ENCODE measurements at places on chromosomes 6 and 20.
A peak's percentile ranks its signal among the peaks of the same experiment; 100 is the strongest.

DNA sequence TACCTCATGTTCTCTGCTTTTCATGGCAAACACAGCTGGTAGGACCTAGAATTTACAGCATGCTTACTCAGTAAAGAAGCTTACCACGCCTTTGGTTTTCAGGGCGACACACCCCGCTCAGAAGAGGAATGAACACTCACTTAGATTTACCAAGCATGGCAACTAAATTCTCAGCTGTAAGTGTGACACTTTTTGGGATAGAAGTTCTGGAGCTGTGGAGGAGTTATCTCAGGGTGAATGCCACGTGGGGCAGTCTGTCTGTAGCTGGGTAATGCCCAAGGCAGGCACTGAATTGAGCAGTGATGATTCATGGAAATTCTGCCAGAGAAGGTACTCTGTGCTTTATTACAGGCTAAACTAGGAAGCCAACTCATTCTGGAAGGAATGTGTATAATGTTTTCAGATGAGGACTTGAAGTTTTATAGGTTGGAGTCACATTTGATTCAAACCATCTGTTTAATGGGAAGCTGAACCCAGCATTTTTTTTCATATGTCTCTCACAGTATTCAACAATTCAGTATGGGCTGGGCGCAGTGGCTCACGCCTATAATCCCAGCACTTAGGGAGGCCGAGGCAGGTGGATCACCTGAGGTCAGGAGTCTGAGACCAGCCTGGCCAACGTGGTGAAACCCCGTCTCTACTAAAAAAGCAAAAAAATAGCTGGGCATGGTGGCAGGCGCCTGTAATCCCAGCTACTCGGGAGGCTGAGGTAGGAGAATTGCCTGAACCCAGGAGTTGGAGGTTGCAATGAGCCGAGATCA is 3.5 kb upstream of the PRIM2 start:
- H3K27me3 ChIP-seq, result no peaks in the 10 kb centered on the region
- no peaks in the 10 kb centered on the region for H3K36me3 ChIP-seq
- no peak overlapping the region for H3K27ac ChIP-seq

GRCh38 chr6:107543088-107543487 is 53.2 kb downstream of the SOBP start:
- H3K27ac ChIP-seq, result no peak overlapping the region
- H3K36me3 ChIP-seq, result no peaks in the 10 kb centered on the region
- H3K4me1 ChIP-seq, result no peaks in the 10 kb centered on the region
- no peak for DNase-seq

DNA sequence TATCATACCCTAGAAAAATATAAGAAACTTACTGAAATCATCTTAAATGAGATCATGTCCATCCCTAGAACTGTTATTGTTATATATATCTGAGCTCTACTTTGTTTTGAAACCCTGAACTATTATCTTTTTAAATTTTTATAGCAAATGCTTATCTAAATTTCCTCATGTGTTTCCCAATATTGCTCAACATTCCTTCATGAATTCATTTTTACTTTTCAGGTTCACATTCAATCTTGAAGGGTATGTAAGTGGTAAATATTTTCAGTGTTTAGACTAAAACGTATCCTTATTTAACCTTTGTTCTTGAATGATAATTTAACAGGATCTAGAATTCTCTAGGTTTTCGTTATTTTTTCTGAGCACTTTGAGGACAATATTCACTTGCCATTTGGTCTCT is 23.9 kb downstream of the PDE7B start:
- H3K27ac ChIP-seq, result no peak overlapping the region
- H3K4me1 ChIP-seq, result peaks cover 17% of the 10 kb centered on the region
- DNase-seq, result no peak
- H3K27me3 ChIP-seq, result no peaks in the 10 kb centered on the region

GRCh38 chr6:94099072-94099471 is 679.7 kb upstream of the EPHA7 start:
- no peak overlapping the region for H3K4me3 ChIP-seq
- no peak overlapping the region for H3K27ac ChIP-seq
- H3K36me3 ChIP-seq, result no peaks in the 10 kb centered on the region

DNA sequence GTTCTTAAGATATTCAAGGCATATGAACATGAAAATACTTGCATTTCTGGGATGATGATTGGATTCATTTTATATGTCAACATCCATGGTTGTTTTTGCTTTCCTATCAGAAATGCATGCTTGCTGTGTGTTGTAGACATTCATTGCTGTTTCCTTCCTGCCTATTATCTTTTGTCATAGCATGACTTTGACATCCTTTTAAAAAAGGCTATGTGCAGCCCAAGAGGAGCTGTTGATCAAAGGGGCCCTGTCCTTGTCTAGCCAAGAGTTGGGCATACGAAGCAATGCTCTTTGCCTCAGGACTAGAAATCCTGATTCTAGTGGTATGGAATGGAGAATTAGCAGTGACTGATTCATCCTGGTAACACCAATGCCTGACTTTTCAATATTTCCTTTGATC is 143.1 kb downstream of the RNF144B start:
- no peaks in the 10 kb centered on the region for H3K27me3 ChIP-seq
- DNase-seq, result no peak
- H3K36me3 ChIP-seq, result no peaks in the 10 kb centered on the region
- H3K4me1 ChIP-seq, result no peaks in the 10 kb centered on the region
- no peak overlapping the region for H3K27ac ChIP-seq

- H3K4me3 ChIP-seq, result no peak overlapping the region
- H3K36me3 ChIP-seq, result no peaks in the 10 kb centered on the region
- no peaks in the 10 kb centered on the region for H3K4me1 ChIP-seq
- DNase-seq, result no peak
- H3K27me3 ChIP-seq, result no peaks in the 10 kb centered on the region
Measured at GRCh38 chr20:60255866-60256265, 297.6 kb downstream of the CDH26 start.

DNA sequence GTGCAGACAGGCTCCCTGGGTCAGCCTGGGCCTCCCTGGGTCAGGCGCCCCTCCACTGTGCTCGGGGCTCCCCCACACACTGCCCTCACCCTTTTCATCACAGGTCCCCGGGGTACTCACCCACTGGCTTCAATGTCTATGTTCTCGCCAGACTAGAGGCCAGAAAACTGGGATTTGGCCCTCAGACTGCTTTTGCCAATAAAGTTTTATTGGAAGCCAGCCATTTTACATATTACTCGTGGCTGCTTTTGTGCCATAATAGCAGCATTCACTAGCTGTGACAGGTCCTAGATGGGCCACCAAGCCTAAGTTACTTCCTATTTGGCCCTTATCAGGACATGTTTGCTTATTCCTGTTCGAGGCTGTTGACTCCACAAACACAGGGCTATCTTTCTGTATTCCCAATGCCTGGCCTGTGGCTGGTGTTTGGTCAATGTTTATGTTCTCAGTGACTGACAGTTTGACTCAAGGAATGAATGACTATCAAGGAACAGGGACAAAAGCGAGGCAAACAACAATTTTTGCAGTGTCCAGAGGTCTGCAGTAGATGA is 525.1 kb upstream of the AGPAT4 start:
- no peaks in the 10 kb centered on the region for H3K4me1 ChIP-seq
- no peaks in the 10 kb centered on the region for H3K36me3 ChIP-seq
- no peak for DNase-seq
- no peak overlapping the region for H3K4me3 ChIP-seq
- H3K27me3 ChIP-seq, result no peaks in the 10 kb centered on the region
- H3K27ac ChIP-seq, result no peak overlapping the region

DNA sequence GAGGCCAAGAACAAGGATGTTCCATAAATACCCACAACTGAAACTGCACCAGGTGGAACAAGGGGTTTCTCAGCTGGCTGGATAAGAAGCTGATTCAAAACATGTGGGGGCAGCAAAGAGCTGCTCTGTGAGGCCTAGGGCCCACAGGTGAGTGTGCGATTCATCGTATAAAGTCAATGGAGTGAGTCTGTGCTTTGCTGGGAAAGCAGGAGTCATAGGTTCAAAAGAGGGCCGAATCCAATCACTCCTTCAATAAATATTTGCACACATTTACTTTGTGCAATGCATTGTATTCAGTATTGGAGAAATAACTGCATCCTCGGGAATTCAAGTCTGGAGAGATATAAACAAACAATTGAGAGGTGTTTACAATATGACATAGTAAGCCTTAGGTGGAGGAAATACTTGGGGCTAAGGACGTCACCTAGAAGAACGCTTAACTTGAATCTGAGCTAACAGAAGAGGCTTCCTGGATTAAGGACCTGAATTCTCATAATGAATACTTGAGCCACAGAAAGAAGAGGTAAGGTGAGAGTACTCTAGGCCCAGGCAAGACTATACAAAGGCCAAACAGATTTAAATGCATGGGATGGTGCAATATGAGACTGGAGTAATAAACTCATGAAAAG is 83.7 kb upstream of the TMEM30A start:
- H3K27ac ChIP-seq, result no peak overlapping the region
- H3K4me3 ChIP-seq, result no peak overlapping the region
- H3K27me3 ChIP-seq, result no peaks in the 10 kb centered on the region
- H3K4me1 ChIP-seq, result no peaks in the 10 kb centered on the region
- no peaks in the 10 kb centered on the region for H3K36me3 ChIP-seq
- DNase-seq, result no peak

DNA sequence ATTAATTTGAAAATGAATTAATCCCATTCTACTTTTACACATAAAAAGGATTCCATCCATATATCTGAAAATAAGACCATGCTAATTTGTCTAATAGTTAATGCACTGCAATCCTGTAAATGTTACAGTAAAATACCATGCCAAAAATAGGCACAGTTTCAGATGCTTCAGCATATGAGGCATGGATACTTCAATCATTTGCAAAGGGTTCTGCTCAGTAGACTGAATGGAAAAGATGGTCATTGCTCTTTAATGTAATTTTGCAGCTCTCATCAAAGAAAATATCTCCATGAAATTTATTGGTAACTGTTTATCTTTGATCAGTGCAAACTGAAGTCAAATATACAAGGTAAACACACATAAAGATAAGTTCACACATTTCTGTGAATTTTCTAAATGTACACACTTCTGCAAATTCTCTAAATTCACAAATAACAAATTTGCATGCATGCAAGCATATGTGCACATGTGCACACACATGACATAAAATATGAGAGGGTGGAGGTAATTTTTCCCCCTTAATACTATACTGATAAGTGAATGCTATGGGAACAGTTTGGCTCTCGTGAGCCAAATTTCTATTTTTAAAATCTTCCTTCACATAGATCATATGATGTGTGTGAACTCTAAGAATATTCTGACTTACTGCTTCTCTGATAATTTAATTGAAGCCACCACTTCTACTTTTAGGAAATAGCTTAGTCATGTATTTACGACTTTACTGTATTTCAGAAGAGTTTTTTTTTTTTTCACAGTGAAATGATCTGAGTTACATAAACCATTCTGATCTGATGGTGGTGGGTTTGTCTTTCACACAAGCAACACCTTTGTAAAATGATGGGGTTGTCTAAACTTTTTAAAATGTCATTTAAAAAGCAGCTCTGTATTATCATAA is 996.8 kb upstream of the CITED2 start:
- H3K27ac ChIP-seq, result no peak overlapping the region
- no peak for DNase-seq
- no peaks in the 10 kb centered on the region for H3K36me3 ChIP-seq
- no peaks in the 10 kb centered on the region for H3K4me1 ChIP-seq
- H3K27me3 ChIP-seq, result no peaks in the 10 kb centered on the region

GRCh38 chr6:87029711-87030314 is 65.1 kb downstream of the CGA start:
- H3K4me3 ChIP-seq, result no peak overlapping the region
- H3K27me3 ChIP-seq, result no peaks in the 10 kb centered on the region
- H3K27ac ChIP-seq, result no peak overlapping the region
- no peaks in the 10 kb centered on the region for H3K4me1 ChIP-seq
- H3K36me3 ChIP-seq, result no peaks in the 10 kb centered on the region

DNA sequence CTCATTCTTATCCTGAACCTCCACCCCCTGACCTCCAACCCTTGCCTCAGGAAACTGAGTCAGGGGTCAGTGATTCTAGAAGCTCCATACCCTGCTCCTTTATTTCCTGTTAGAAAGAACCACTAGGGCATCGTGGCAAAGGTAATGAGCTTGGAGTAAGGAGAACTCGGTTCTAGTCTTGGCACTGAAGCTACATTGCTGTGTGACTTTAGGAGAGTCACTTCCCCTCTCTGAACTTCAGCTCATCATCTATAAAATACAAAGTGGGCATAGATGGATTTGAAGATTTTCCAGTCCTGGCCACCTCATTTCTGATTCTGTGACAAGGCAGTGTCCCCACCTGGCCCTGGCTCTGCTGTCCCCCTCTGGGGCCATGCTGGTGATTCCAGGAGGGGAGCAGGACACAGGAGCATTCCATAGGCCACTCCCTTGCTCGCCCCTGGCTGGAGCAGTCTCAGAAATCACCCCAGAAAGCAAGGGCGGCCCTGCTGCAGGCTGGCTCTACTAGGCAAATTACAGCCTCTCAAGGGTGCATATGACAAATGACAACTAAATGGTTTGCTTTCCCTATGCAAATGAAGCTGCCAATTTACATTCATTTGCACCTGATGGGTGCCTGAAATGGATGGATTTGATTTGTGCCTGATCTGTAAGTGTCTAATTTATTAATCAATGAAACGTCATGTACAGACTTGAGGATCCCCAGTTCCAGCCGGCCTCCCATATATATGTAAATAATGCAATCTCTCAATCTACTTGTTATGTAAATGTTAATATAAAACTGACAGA is 62.2 kb downstream of the LRFN2 start:
- H3K36me3 ChIP-seq, result no peaks in the 10 kb centered on the region
- DNase-seq, result no peak
- H3K4me3 ChIP-seq, result no peak overlapping the region
- H3K4me1 ChIP-seq, result no peaks in the 10 kb centered on the region
- H3K27ac ChIP-seq, result no peak overlapping the region
- H3K27me3 ChIP-seq, result no peaks in the 10 kb centered on the region

- DNase-seq, result no peak
- no peaks in the 10 kb centered on the region for H3K27me3 ChIP-seq
- no peak overlapping the region for H3K4me3 ChIP-seq
- H3K36me3 ChIP-seq, result no peaks in the 10 kb centered on the region
Measured at GRCh38 chr6:132361101-132361500, 40.2 kb downstream of the MOXD1 start.

DNA sequence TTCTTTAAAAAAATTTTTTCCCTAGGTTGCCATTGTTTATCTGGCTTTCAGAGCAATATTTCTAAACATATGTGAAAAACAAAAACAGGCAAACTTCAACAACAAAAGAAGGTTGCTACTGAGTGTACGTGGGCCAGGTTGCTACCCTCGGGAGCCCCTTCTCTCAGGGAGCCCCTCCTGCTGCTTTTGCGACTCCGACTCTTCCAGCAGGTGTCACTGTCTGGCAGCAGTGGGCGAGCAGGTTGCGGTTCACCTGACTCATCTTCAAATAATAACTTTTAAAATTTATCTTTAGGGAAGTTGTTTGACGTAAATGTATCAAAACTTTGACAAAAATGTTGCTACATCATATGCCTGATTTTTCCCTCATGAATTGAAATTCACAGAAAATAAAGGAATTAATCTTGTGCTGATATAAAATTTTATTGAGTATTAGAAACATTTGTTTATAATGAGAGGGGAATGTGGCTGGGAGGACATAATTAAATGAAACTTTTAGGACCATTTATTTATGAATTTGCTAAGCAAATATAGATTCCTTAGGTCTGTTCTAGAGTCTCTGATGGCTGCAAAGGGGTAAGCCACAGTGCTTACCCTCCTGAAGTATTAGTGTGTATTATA is 138.8 kb downstream of the HIVEP1 start:
- H3K36me3 ChIP-seq, result no peaks in the 10 kb centered on the region
- DNase-seq, result peak; percentile 41
- H3K27me3 ChIP-seq, result no peaks in the 10 kb centered on the region
- H3K4me1 ChIP-seq, result no peaks in the 10 kb centered on the region

Measured in CD8-positive, alpha-beta memory T cell (primary cell).